ENCODE measurements at places on chromosomes 5 and 9.

GRCh38 chr5:152551061-152551460, 146.0 kb upstream of the NMUR2 start:
- DNase-seq = no peak

DNA sequence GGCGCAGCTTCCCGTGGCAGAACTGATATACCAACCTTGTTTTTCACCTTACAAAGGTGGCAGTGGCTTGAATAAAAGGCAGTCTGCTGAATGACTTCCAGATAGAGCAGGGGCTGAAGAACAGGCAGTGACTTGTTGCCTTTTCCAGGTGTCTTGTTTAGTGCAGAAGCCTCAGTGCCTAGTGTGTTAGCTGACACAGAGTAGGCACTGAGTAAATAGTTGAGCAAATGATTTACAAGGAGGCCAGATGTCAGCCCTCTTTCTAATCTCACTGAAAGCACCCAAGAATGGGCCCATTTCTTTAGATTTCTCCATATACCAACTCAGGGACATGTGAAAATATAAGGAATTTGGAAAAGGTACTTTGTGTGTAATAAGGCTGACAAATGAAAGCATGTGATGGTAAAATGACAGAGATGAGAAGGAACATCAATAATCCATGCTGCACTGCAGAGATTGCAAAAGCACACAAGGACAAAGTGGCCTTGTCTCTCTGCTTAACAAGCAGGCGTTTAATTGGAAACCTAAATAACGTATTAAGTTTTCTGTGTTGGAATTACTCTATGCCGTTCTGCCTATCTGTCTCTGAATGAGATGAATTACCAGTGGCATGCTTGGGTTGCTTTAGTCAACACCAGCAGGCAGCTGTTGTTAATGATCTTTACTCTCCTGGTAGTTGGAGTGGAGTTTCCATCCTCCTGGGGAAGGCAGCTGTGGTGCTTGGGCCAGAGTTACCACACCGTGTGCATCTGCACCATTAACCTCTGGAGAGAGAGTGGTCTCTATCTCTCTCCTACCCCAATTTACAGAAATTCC, 360.1 kb upstream of the C9orf72 start:
- no peak for DNase-seq

DNA sequence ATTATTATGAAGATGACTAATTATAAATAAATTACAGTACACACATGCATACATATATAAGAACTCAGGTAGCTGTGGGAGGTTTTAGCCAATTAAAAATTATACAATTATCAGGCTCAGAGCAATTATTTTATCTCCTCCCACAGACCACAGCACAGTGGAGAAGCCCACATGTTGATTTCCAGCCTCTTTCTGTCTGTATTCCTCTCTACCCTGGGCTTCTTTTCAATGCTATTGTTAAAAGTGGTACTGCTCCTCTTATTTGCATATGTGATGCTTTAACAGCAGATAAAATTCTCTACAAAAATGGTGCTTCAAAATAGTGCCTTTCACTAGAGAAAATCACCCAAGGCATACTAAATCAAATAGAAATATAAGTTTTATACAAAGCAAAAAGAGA, 218.7 kb downstream of the NFIB start:
- no peak for DNase-seq

DNA sequence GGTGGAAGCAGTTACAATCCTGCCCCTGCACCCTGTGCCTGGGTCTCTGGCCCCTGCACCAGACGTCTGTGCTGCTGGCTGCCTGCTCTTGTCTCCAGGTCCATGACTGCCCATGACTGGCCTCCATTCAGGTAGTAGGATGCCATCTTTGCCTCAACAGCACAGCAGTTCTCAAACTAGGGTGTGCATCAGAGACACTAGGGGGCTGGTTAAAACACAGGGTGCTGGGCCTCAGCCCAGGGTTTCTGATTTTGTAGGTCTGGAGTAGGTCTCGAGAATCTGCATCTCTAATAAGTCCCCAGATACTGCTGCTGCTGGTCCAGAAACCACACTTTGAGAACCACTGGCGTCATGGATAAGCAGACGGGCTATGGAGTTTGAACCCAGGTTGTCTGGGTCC, 24.0 kb downstream of the COL15A1 start:
- no peak for DNase-seq

DNA sequence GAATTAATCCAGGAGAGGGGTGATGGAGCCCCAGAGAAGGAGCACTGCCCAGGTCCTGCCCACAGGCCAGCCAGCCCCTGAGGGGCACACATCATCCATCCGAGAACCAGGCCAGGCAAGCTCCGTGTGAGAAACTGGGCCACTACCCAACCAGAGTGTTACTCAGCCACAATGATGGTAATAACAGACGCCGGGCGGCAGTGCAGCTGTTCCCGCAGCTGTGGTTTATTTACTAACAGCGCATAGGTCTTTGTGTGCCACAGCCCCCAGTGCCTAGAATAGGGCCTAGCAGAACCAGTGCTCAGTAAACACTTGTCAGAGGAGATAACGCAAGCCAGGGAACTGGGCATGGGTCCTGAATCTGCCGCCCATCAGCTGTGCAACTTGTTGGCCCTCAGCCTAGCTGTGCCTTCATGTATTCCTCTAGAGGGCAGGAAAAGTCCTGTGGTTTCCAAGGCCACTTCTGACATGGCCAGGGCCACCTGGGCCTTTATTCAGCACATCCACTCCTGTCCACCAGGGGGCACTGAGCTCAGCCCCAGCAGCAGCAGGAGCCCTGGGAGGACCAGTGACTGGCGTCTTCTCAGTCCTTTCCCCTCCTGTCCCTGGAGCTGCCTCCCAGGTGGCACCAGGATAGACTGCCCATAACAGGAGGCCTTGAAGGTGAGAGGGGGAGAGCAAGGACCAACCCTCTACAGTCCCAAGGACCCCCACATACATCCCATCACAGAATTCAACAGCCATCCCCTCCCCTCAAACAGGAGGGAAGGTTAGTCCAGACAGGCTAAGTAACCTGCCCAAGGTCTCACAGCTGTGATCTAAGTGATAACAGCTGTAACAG, 2.1 kb downstream of the MXD3 start:
- DNase-seq = peak; percentile 77

DNA sequence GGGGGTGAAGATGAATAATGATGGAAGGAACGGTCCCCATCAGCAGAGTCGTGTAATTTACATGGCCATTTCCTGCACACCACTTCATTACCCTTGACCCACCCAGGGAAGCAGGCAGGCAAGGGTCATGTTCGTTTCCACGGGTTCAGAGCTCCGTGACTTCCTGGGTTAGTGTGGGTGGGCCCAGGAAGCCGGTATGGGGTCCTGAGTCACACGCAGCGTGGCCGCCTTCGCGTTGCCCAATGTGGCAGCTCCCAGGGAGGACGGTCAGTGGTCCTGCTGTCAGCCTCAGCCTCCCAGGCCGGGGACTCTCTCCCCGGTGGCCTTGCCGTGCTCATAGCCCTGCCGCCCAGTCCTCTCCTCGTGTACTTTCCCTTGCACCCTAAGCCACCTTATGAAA, 5.1 kb upstream of the TERT start:
- no peak for DNase-seq

DNA sequence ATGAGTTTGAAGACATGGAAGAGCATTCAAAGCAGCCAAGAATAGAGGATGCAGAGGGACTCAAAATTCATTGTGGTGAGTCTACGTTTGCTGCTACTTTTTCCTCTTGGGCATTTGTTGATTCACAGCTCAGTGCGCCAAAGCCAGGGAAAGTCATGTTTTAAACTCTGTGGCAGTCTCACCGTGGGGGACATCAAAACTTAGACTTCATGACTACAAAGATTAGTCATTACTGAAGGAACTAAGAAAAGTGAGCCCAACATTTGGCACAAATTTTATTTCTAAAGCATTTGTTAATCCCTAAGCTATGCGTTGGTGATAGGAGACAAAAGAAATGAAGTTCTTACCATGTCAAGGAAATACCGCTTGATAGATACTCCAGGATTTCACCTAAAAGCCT, 73.7 kb upstream of the MTAP start:
- DNase-seq = peak; percentile 91

GRCh38 chr9:125074976-125075375, 68.4 kb downstream of the SCAI start:
- no peak for DNase-seq

DNA sequence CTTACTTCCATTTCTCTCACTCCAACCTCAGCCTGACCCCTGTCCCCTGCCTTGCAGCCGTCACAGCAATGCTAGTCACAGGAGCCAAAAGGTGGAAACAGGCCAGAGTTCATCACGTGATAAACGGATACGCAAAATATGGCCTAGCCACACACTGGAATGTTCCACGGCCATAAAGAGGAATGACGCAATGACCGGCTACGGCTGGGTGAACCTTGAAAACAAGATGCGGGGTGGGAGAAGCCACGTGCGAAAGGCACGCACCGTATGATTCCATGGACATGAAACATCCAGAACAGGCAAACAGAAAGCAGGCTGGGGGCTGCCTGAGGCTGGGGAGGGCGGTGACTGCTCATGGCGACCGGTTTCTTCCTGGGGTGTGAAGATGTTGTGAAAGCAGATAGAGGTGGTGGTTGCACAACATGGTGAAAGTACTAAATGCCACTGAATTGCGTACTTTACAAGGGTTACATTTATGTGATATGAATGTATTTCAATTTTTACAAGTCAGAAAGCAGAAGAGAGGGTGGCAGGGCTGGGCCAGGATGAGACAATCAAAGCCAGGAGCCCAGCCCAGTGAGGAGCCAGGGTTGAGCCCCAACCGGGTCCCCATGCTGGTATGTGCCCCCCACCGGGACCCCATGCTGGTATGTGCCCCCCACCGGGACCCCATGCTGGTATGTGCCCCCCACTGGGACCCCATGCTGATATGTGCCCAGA, 117.8 kb upstream of the SARDH start:
- peak; percentile 97 for DNase-seq

GRCh38 chr9:114028646-114029045, 49.5 kb downstream of the AMBP start:
- DNase-seq = no peak
